ENCODE measurements at places on chromosomes 7 and 10.

- DNase-seq, result no peak
Observed at GRCh38 chr10:12241810-12242529, 46.0 kb downstream of the CDC123 start.

DNA sequence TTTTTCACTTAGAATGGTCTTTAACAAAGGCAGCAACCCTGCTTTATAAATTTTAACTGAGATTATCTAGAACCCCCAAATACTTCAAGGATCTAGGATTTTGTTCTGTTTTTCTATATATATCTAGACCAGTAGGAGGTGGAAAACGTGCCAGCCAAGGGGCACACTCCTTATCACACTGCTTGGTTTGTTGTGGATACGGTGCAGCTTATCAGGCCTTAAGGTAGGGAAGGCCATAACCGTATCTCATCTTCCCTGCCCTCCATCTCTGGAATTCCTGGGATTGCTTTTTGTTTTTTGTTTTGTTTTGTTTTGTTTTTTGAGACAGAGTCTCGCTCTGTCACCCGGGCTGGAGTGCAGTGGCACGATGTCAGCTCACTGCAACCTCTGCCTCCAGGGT, 75.4 kb downstream of the MPLKIP start:
- DNase-seq, result no peak

DNA sequence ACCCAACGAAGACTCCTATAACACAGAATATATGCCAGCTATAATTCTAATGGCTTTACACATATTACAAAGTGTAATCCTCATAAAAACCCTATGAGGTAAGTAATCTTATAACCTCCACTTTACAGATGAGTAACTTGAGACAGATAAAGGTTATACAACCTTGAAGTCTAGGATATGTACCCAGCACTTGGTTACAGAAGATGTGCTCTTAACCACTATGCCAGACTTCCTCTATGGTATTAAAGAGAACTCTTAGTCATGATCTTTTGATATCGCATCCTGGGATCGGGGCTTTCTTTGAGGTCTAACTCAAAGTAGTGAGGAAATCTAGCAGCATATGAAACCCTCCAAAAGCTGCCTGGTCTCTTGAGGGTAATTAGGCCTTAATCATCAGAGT, 319.2 kb upstream of the LRRN3 start:
- DNase-seq, result no peak

- DNase-seq, result no peak
Observed at GRCh38 chr10:29736366-29737073, 101.7 kb upstream of the SVIL start.

- no peak for DNase-seq
Observed at GRCh38 chr10:12350167-12350872, 973 bp downstream of the CAMK1D start.

GRCh38 chr10:91883549-91884444, 25.5 kb downstream of the FGFBP3 start:
- no peak for DNase-seq

- DNase-seq, result no peak
Observed at GRCh38 chr10:53580465-53580864, 807.9 kb upstream of the MBL2 start.

DNA sequence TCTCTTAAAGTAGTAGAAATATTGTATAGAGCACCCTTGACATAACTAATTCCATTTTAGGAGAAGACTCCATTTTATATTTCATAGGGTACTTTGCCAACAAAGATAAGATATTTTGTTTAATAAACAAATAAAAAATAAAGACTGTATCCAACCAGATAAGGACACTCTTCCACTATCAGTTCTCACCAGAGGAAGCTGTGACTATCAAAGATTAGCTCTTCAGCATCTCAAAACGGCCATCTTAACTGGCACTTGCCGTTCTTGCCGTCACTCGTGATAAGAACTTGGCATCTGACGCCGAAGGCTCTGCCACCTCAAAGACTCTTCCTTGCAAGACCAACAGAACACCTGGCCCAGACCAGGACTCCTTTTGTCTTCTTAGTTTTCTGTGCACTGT, 26.3 kb upstream of the AKR1B1 start:
- no peak for DNase-seq

DNA sequence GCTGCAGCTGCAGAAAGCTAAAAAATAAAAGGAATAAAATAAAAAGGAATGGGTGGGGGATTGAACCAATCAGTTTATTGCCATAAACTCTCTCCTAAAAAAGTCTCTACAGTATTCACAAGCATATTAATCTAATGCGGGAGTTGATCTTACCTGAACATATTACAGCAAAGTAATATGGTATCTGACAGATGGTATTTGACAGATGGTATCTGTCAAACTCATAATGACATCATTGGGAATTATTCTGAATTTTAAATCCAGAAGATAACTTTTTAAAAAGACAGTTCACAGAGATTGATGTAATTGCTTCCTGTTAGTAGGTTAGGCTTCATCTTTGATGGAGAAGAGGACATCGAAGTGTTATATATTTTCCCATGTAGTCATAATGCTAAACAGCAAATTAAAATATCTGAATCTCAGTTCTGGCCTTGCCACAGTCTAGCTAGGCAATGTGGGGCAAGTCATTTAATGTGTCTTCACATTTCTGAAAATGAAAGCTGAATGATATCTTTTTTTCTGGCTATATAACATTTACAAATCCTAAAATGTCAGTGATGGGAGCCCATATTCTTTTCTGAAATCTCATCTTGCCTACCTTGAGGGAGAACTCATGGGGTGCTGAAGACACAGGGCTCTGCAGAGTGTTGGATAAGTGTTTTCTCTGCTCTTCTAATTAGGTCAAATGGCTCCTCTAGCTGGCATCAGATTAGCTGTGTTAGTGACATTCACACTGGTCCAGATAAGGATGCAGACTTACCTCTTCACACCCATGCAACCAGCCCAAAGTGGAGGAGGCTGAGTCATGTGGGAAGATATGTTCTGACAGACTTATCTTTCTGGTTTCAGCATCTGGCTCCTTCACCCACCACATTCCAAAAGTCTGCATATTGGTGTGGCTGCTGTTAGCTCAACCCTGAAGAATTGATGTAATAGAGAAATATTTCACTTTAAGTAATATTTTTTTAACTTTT, 2.1 kb upstream of the LIPM start:
- no peak for DNase-seq

GRCh38 chr7:67573639-67574038, 577.0 kb downstream of the TYW1 start:
- DNase-seq, result no peak

GRCh38 chr7:2157473-2158279, 75.1 kb downstream of the MAD1L1 start:
- no peak for DNase-seq

GRCh38 chr7:94433224-94433623, 38.5 kb downstream of the COL1A2 start:
- DNase-seq, result no peak

GRCh38 chr10:133456041-133456951, 2.6 kb downstream of the SCART1 start:
- DNase-seq, result no peak

DNA sequence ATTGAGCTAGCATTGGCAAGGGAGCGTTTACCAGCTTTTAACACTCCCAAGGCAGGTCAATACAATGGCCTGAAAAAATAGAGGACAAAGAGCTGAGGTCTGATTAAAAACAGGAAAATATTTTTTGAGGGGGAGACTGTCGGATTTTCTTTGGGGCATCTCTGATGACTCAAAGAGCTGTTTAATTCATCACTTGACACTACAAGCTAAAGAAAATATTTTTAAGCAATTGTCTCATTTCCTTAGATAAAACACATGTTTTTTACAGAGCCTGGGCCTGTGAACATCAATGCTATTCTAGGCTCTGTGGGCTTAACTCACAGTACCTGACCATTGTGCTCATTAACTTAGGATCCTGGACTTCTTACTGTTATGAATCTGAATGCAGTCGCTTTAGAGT, 100.8 kb downstream of the NRP1 start:
- DNase-seq, result no peak

DNA sequence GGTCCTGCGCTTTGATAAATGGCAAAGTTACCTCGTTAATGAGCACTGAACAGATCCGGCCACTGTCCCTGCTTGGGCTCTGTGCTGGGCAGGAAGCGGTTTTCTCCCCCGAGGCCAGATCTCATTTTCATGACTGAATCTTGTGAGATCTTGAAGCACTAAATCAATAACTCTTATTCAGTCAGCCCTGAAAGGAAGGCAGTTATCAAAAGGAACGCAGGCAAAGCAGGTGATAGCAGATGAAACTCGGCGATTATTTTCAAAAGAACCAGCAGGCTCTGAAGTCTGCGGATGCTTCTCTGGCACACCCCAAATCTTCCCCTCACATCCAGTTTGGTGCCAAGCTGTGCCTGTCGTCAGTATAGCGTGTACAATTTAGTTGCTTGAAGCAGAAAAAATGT, 228.7 kb downstream of the BAMBI start:
- no peak for DNase-seq

GRCh38 chr10:48604991-48605508, at the start of gene ARHGAP22:
ARHGAP22 (minus strand) TSS chr10:48605073; CDS start chr10:48604796, 277 bp downstream.
- DNase-seq, result no peak

DNA sequence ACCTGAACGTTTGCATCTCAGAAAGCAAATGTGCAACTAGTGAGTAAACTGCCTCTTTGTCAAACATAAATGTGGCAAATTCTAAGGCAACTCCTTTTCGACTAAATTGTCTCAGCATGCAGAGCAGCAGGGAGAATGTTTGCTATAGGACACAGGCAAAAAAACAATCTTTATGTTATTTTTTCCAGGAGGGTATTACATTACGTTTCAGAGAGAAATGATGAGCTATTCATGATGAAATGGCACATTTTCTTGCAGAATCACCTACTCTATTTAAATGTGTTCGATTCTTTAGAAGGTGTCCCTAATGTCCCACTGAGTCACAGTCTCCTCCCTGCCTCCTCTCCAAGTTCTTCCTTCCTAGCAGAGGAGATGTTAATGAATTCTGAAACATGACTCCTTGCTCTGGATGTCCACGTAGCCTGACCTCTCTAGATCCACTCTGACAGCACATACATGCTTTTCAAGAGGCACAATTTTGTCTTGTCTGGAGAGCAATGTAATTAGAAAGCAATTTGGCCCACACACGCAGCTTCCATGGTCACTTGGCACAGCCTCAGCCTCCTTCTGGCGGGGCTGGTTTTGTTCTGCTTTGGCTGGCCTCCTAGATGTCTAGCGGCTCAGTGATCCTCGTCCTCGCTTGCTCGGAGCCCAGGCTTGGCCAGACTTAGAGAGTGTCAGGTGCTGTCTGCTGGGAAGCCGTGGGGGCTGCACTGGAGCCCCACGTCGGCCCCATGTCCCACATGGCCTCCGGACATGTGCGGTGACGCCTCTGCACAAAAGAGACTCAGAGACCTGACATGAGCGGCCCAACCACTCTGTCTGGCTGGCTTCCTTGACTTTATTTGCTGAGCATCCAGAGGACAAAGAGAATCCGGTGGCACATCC, 125.7 kb upstream of the ZNF438 start:
- no peak for DNase-seq

GRCh38 chr10:6353526-6353925, 150.8 kb downstream of the PFKFB3 start:
- DNase-seq, result no peak

DNA sequence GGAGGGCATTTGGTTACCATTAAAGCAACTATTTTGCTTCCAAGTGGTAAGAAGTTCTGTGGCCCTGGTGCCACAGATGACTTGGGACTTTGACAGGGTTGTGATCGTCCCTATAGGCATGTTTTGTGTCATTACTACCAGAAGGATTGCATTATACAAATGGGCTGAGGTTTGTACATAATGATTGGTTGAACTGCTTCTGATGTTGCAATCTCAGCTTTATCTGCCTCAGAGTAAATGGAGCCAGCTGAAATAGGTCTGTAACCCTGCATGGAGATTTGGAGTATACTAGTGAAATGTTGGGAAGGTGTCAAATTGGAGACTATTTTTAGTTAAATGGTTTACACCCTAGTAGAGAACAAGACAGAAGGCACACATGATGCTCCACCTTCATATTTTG, 46.1 kb upstream of the SEPTIN7 start:
- no peak for DNase-seq

DNA sequence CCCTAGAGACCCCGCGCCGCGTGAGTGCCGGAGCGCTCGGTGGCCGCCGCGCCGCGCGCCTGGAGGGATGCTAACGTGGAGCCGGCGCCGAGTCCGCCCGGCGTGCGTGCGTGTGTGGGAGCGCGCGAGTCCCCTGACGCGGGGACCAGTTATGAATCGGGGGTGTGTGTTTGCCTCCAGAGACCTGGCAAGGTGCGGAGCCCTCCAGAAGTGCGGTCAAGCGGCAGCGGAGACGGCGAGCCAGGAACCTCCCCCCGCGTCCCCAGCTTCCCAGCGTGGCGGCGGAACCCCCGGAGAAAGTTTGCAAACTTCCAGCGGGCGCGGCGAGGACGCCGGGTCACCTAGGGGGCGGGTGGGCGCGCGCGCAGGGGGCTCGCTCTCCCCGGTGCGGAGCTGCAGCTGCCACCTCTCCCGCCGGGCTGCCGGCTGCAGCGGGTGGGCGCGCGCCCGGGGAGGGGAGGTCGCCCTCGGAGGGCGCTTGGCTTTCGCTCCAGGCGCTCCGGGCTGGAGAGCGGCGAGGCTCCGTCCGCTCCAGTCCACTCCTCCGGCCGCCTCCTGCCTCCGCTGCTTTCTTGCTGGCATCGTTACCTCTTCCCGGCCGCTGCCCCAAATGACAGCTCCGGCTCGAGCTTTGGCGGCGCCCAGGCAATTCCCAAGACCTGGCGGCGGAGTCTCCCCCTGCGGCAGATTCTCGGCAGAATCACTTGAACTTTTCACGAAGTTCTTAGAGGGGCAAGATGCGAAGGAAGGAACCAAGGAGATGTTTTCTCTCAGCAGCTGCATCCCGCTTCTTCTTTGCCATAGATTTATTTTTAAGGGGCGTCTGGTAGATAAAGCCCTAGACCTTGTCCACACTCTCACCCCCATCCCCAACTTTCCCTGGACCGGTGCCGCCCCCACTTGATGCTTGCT, 2.3 kb upstream of the CREB5 start:
- no peak for DNase-seq

- no peak for DNase-seq
Observed at GRCh38 chr7:125241548-125241947, 311.9 kb upstream of the POT1 start.

GRCh38 chr10:125538947-125539731, 143.8 kb downstream of the TEX36 start:
- DNase-seq, result no peak

- DNase-seq, result no peak
Observed at GRCh38 chr10:49571388-49571787, 32.5 kb upstream of the ERCC6 start.

GRCh38 chr7:36207451-36208291, 54.6 kb downstream of the EEPD1 start:
- DNase-seq, result no peak

GRCh38 chr7:150359622-150360362, 8.8 kb upstream of the REPIN1 start:
- no peak for DNase-seq

- DNase-seq, result no peak
Observed at GRCh38 chr7:99791667-99792369, 7.8 kb upstream of the CYP3A4 start.

- DNase-seq, result no peak
Observed at GRCh38 chr10:130661419-130661818, 525.2 kb downstream of the GLRX3 start.

DNA sequence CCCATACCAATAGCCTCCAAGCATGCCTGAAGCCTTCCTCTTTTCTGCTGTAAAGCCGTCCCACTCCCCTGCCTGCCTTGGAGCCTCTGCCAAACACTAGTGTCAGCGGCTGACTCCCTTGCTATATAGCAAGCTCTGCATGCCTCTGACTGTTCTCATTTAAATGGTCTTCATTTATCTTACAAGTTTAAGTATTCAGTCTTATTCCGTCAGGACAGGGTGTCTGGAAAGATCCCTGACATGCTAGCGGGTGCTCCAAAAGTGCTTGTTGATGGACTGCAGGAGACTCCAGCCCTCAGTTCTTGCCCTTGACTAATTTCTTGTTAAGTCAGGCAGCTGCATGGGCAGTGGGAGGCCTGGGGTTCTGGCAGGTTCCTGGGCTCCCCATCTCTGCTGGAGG, 298.7 kb downstream of the GFRA1 start:
- no peak for DNase-seq

Data from cortex of kidney (tissue), 1 donor.